Kidney (tissue), 22 donors: ENCODE measurements at places on chromosomes 2 and 18. TPM values are rescaled to one million over a fixed set of nuclear protein-coding genes. Genes with fewer than 3 reads are reported as not detected.

Gene NAT8
- 94.4 TPM for total RNA-seq

Gene ARHGAP25
- 20.4 TPM for total RNA-seq

Gene DUSP11
- total RNA-seq = 25.5 TPM

Gene ABCG5
- not detected for total RNA-seq

Gene MALL
- total RNA-seq = 26.2 TPM

Gene FLACC1
- total RNA-seq = 3.7 TPM

Gene G6PC2
- total RNA-seq = not detected

Gene PROC
- total RNA-seq = 5.9 TPM

Gene ACVR1C
- 0.79 TPM for total RNA-seq

Gene SERPINB12
- not detected for total RNA-seq

Gene CLIP4
- total RNA-seq = 18.1 TPM

Gene CDKL4
- 1.2 TPM for total RNA-seq

Gene RPIA
- total RNA-seq = 11.4 TPM

Gene KCNK3
- 8.1 TPM for total RNA-seq

Gene TCF23
- total RNA-seq = 0.38 TPM

Gene LNPK
- 29.0 TPM for total RNA-seq

Gene SPP2
- not detected for total RNA-seq

Gene COL4A4
- total RNA-seq = 53.3 TPM

Gene PDE11A
- total RNA-seq = 0.82 TPM

Gene KCNG2
- 0.76 TPM for total RNA-seq

Gene GULP1
- total RNA-seq = 34.4 TPM

Gene RAD51AP2
- not detected for total RNA-seq

Gene POTEE
- 0.09 TPM for total RNA-seq

Gene SERPINE2
- total RNA-seq = 27.3 TPM

Gene CSRNP3
- 6.4 TPM for total RNA-seq

Gene CD207
- 0.66 TPM for total RNA-seq

Gene SKOR2
- not detected for total RNA-seq

Gene UGT1A8
- not detected for total RNA-seq

Gene MAP3K19
- total RNA-seq = not detected

Gene ELOA2
- total RNA-seq = not detected

Gene CHPF
- 59.5 TPM for total RNA-seq

Gene TEKT4
- 0.16 TPM for total RNA-seq

Gene C2orf76
- 12.4 TPM for total RNA-seq

Gene ANKRD30BL
- not detected for total RNA-seq
